RWPE2 (cell line): ENCODE measurements at places on chromosomes 6 and 20.
A peak's percentile ranks its signal among the peaks of the same experiment; 100 is the strongest.

- peak; percentile 42 for DNase-seq
Measured at GRCh38 chr20:38108986-38109541, 56.0 kb downstream of the TGM2 start.

DNA sequence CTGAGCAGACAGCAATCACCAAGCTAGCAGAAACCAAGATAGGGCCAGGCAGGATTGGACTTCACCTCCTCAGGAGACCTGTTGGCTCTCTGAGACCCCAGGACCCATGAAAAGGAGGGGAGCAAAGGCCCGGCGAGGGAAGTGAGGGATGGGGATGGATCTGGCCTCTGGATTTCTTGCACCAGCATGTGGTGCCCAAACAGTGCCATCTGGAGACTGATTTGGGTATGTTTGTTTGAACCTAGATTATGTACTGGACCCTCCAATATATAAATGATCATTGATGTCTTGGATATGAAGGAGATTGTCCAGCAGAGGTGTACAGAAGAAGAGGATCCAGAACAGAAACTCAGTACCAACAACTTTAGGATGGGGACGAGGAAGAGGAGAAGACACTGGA lies 83.4 kb upstream of the LY86 start:
- DNase-seq = no peak

- DNase-seq = no peak
Measured at GRCh38 chr6:42041481-42042053, 8.8 kb upstream of the TAF8 start.

GRCh38 chr6:116579143-116579542 lies 7.8 kb downstream of the RWDD1 start:
- no peak for DNase-seq

DNA sequence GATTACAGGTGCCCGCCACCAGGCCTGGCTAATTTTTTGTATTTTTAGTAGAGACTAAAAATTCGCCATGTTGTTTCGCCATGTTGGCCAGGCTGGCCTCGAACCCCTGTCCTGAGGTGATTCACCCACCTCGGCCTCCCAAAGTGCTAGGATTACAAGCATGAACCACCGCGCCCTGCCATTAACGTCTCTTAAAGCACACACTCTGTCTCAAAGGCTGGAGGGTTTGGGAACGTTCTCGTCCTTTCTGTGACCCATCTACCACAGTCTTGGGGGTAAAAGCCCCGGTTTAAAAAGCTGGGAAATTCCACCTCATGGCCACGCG lies 57.8 kb upstream of the ARID1B start:
- no peak for DNase-seq

- DNase-seq = no peak
Measured at GRCh38 chr20:20593447-20594170, 118.8 kb downstream of the RALGAPA2 start.

DNA sequence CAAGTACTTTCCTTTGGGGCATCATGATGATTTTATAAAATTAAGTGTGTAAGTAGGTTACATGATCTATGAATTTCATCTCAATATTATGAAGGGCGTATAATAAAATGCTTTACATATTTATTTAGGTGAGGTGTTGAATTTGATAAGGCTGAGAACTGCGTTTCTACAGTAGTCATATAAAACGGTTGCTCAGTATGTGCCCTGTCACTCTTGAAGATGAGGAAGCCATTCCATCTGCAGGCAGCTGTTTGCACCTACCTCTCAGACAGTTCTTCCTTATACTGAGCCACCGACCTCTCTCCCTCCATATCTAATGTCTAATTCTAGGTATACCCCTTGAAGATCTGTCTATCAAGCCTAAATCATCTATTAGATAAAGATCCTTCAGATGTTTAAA lies 16.1 kb downstream of the NCOA7 start:
- DNase-seq = no peak
